ENCODE measurements at places on chromosomes 12 and 14.

DNA sequence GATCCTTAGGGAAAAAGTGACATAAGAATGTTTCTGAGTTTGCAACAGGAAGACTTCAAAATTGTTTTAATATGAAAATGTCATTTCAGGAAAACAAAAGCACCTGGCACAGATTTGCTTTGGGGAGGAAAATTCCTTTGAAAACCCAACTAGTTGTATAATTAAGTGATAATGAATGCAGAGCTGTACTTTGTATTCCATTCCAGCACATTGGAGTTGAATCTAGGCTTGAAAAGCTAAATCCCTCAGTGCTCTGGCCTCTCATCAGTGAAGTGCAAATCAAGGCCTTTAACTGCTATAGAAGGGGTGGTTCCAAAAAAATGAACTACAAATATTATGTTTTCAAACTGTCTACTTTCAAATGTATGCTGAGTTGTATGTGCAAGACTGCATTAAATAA lies 19.6 kb upstream of the C12orf42 start:
- DNase-seq = no peak

- DNase-seq = no peak
These were observed 8.6 kb downstream of the SLC38A6 start for GRCh38 chr14:60989599-60989998.

DNA sequence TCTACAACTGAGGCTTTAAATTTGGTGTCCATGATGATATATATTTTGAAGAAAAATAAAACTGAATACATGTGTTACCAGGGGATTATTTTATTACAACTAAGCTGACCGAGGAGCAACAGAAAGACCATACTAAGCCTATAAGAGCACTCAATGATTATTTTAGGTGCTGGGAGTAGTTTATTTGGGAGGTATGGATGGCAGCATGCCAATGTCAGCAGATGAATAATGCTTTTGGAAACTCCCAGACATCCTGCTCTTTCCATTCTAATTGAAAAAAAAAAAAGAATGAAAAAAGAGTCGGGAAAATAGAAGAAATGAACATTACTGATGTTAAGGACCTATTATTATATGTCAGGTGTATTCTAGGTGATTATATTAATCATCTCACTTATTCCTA lies 441.2 kb downstream of the BTG1 start:
- DNase-seq = no peak

DNA sequence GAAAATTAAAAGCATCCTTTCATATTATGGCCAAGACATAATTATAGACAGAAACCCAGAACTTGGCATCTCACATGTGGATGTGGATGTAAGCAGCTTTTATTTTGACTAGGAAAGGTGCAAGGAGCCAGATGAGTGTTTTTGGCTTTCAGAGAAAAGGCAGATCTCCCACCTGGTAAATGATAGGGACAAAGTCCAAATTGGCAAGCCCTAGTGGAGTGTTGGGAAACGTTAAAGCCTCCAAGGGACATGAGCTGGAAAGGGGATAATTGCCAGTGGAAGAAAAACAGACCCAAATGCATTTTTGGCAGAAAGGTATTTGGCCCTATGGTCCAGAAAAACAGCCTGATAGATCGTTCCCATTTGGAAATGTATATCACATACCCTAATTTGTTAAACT lies 60.1 kb downstream of the KLHL28 start:
- DNase-seq = no peak

GRCh38 chr14:75191100-75191499 lies 14.7 kb upstream of the TMED10 start:
- DNase-seq = no peak

DNA sequence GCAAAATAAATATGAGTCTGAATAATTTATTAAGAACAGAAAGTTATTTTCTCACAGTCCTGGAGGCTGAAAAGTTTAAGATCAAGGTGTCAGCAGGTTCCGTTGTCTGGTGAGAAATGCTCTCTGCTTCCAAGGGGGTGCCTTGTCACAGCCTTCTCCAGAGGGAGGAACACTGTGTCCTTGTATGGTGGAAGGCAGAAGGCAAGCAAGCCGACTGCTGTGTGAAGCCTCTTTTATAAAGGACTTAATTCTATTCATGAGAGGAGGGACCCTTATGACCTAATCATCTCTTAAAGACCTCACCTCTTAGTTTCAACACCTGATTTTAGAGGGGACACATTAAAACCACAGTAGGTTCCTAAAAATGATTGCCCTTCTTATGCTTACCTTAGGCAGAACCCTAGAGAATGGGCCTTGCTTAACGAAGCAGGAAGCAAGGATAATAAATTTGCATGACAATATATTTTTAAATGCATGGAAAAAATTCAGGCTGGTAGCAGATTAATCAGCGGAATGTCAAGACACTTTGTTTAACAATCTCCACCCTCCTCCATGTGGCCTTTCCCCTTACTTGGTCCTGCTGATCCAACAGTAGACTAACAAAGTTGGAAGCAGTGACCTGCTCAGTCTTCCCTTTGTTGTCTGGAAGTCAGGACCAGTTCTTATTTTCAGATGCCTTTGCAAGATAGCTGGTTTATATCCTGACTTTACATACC lies 154.9 kb downstream of the DYRK2 start:
- no peak for DNase-seq

DNA sequence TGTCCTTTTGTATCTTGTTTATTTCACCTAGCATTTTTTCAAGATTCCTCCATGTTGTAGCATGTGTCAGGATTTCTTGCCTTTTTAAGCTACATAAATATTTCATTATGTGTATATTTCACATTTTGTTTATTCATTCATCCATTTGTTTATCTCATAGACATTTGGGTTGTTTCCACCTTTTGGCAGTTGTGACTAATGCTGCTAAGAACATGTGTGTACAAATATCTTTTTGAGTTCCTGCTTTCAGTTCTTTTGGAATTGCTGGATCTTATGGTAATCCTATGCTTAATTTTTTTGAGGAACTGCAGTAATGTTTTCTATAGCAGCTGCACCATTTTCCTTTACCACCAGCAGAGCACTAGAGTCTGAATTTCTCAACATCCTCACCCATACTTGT lies 62.4 kb downstream of the SCN8A start:
- DNase-seq = no peak

Measured in Caki2 (cell line).